ENCODE measurements at places on chromosomes 4 and X.

GRCh38 chr4:25938787-25939186, 24.8 kb downstream of the SMIM20 start:
- DNase-seq: no peak

- DNase-seq: no peak
These were observed 117.1 kb downstream of the TMEM164 start for GRCh38 chrX:110120025-110120424.

- no peak for DNase-seq
These were observed 1428.0 kb downstream of the PCDH7 start for GRCh38 chr4:32148111-32148666.

DNA sequence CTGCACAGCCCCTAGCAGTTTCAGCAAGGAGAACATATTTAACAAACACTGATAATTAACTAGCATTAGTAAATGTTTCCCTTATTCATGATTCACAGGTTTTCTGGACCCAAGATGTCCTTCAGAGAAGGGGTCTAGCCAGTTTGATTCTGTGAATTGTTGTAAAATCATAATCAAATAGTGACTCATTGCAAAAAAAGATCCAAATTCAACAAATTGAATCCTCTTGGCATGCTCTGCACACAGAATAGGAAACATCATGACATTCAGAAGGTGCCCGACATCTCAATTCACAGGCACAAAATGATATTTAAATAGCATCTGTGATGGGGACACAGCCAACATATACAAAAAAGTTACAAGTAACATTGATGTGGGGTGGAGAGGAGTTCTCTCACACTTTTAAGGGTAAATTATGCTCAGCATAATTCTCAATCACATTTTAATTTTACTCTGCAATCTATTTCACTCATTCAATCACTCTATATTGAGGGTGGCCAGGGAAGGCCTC, 100.0 kb downstream of the SH3KBP1 start:
- DNase-seq: no peak

GRCh38 chr4:120718979-120719566, 203.5 kb downstream of the PRDM5 start:
- DNase-seq: no peak

DNA sequence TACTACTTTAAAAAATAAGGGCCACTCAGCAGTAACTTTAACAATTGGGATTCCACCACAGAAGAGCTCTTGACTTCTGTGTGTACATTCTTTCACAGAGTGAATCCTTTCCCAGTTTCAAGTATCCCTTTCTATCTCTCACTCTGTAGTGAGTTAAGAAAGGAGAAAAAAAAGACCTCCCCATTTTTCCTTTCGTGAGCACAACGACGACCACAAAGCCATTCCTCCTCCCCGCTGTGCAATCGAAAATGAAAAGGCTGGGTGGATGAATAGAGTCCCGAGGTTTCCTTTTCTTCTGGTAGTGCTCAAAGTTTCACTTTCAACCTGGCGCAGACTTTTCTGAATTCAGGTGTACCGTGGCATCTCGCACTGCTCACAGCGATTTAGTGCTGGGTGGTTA, 58.0 kb downstream of the TAB3 start:
- no peak for DNase-seq

DNA sequence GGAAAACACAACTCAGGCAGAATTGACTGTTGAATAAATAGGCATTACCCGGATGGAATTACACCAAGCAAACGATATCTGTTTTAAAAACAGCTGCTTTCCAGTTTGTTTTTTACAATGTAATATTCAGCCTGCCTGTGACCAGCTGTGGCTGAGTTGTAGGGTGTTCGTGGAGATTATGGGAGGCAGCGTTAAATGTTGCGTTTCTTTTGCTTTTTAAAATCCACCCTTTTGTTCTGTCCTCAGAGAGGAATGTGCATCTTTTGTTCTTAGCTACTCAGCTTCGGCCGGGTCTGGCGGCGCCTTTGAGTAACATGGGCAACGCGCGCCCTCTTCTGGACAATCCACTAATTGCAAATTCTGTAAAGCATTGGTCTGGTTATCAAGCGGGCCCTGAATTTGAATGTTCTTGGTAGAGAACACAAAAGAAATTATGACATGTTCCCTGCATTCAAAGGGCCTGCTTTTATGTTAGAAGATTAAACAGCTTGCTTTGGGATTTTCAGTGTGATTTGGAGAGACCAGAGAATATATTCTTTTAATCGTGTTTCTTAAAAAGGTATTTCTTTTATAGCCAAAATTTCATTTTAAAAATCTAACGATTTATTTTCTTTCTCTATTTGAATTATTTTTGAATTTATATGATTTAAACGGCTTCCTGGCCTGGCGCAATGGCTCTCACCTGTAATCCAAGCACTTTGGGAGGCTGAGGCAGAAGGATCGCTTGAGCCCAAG, 76.3 kb upstream of the TRIM2 start:
- DNase-seq: peak; percentile 64

GRCh38 chr4:121693450-121693849, 3.3 kb downstream of the ANXA5 start:
- no peak for DNase-seq

DNA sequence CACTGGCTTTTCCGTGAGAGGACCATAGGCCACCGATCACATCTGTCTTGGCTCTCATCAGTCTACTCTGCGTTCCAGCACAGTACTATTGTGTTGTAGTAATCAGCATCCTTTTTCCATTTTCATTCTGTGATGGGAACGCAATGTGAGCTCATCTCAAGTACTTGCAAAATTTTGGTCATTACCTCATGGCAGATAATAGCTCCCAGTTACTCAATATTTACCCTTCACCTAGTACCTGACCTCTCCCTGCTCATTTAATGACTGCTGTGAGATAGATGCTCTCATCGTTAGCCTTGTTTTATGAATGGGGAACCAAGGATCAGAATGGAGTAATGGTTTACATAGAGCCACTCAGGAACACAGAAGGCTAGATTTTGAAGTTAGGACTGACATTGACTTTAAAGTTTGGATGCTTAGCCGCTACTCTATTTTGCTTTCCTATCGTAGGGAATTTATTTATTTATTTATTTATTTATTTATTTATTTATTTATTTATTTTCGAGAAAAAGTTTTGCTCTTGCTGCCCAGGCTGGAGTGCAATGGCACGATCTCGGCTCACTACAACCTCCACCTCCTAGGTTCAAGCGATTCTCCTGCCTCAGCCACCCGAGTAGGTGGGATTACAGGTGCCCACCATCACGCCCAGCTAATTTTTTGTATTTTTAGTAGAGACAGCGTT, 6.5 kb upstream of the GPR101 start:
- DNase-seq: no peak

- no peak for DNase-seq
These were observed 289.2 kb downstream of the FBXW7 start for GRCh38 chr4:152246659-152247058.

GRCh38 chr4:168361365-168362024, 42.9 kb upstream of the DDX60 start:
- DNase-seq: no peak

GRCh38 chr4:156594624-156595023, 377.0 kb downstream of the PDGFC start:
- no peak for DNase-seq

GRCh38 chr4:106444557-106444956, 76.0 kb upstream of the GIMD1 start:
- DNase-seq: no peak

DNA sequence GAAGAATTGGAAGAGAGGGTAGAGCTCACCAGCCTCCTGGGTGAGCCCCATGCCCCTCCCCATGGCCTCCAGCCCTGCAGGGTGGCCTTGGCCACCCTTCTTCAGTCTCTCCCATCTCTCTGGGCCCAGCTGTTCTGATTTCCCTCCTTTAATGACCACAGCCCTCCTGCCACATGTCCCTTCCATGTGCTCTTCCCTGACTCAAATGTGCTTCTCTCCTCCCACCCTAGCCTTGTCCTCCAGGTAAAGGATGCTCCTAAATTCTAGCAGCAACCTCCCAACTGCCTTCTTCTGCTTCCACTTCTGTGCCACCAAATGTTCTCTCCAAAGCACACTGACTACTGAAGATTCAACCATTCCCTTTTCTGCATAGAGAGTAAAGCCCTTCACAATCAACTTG, 83.0 kb downstream of the ADRA2C start:
- DNase-seq: no peak

DNA sequence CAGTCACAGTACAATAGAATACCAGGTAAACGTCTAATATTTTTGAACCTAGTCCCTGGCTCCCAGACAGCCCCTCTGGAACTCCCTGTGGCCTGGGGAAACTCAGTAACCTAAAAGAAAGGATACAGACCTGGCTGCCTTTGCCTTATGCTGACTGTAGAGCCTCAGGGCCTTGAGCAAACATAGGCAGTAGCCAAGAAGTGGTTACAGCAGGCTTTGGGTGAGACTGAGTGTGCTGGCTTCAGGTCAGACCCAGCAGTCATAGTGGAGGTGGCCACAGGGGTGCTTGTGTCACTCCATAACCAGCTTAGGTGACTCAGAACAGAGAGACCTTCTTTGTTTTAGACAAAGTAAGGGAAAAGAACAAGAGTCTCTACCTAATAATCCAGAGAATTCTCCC, 141.8 kb upstream of the PRDX4 start:
- DNase-seq: no peak

GRCh38 chr4:114267976-114268375, 288.5 kb upstream of the ARSJ start:
- no peak for DNase-seq

- no peak for DNase-seq
These were observed 38.7 kb upstream of the PDK3 start for GRCh38 chrX:24426340-24426913.

DNA sequence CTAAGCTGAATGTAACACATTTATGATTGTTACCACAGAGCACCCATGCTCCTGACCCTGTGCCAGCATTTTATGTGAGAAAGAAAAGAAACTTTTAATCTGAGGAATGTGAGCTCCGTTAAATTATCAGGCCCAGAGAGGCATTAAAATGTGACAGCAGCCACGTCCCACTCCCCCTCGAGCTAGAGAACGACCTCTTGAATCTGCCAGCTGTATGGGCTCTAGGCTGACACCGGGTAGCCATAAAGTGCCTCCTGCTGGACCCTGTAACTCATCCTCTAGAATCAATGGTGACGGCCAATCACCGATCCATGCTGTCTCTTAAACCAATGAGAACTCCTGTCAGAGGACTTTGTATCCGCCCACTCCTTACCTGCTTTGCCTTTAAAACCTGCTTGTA, 110.2 kb upstream of the ADRA2C start:
- DNase-seq: no peak

- no peak for DNase-seq
These were observed 60.8 kb upstream of the GRPEL1 start for GRCh38 chr4:7128644-7129043.

GRCh38 chrX:38941675-38942074, 140.4 kb downstream of the MID1IP1 start:
- DNase-seq: no peak

DNA sequence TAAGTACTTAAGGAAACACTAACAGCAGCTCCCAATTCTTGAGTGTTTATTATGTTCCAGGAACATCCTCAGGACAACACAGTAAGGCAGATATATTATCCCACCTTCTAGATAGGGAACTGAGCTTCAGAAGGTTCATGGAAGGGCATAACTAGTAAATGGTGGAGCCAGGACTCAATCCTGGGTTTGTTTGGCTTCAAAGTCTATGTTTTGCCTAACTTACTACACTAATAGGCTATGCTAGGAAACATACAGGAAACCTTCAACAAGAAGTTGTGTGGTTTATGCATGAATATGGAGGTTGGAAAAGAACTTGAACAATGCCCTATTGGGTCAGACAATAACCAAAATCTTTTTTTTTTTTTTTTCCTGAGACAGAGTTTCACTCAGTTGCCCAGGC, 72.5 kb upstream of the GPR34 start:
- DNase-seq: no peak

DNA sequence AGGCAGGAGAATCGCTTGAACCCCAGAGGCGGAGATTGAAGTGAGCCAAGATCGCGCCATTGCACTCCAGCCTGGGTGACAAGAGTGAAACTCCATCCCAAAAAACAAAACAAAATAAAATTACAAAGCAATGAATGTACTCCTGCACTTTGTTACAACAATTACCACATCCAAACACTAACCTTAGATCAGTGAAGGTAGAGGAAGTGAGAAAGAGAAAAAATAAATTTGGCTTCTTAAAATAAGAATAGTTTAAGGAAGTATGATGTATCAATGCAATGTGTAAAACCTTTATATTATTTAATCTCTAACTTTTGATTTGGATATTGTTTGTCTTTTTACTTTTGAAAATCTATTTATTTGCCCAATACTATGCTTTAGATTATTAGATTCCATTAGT, 21.7 kb upstream of the CSN1S1 start:
- no peak for DNase-seq

DNA sequence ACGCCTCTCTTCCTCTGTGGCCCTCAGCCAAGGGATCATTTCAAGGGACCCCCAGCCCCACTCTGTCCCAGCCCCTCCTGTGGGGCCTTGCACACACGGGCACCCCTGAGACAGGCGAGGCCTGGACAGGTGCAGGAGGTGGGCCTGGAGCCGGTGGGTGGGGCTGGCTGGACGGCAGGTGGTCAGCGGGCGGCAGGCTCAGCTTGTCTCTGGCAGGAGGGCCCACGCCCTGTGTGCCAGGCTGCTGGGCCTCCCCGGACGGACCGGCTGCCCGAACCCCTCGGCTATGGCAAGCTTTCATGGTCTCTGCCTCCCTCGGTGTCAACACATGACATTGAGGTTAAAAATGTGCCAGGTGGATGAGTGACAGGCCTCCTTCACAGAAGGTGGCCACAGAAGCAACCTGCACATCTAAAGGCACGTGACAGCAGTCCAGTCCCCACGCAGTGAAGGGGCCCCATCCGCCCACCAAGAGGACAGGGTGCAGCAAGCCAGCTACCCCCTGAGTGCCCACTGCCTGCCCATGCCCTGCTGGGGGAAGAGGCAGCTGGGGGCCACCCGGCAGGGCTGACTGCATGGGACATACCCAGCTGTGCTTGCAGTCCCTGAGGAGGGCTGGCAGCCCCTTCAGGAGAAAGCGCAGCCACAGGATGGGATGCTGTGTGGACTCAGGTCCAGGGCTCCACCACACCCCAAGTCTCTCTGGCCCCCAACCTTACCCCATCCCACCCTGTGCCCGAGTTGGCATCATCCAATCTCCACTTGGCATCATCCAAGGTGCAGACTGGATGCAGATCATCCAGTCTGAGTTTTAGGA, 109.3 kb downstream of the FAM53A start:
- no peak for DNase-seq

DNA sequence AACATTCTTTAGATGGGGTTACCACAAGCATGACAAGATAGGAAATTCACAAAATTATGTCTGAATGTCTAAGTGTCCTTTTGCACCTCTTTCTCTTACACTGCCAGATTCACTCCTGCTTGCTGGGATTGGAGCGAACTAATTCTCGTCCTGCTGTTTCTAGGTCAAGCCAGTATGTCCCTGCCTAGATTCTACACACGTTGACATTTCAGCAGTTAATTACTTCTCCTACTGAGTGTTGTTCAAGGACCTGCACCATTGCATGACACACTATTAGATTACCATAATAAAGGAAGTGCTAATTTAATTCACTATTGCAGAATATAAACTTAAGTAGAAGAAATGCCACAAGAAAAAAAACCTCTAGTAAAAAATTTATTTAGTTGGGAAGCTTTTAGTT, 1911.7 kb downstream of the PCDH7 start:
- DNase-seq: no peak
